Activated CD4-positive, alpha-beta T cell treated with anti-CD3 and anti-CD28 coated beads, Interleukin-2, amount 10 ng/mL, durations not matched to agents 24 days and 14 days (primary cell): ENCODE measurements at places on chromosomes 2 and 18. TPM values are rescaled to one million over a fixed set of nuclear protein-coding genes. Genes with fewer than 3 reads are reported as not detected.
A peak's percentile ranks its signal among the peaks of the same experiment; 100 is the strongest.

DNA sequence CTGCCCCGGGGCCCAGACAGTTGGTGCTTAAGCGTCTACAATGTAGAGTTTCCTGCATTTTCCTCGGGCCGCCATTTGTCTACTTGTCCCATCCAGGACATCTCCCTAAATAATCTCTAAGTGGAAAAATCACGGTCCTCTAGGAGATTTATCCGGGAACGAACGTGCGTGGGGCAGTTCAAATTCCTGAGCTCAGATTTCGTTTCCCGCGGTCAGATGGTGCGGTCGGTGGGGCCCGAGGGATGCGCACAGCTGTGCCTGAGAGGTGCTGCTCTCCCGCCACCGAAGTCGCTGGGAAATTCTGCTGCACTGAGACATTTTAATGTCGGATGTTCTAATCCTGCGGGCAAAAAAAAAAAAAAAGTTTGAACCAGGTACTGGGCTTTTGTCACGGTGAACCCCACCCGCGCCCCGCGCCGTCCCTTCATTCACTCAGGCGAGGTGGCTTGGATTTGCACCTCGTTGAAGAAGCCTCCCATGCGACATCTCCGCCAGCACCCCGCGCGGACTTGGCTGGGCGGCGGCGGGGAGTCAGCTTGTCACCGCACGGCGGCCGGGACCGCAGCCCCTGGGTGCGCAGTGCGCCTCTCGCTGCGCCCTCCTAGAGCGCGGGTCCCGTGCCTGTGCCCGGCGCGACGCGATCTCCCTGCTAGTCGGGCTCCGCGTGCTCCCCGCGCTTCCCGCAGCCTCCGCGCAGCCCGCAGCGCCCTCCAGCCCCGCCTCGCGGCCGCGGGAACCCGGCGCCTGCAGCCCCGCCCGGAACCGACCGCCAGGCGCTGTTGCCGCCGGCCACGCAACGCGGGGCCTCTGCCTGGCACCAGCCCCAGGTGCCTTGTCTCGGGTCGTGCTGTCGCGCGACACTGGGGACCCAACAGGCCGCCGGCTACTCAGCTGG is 191.9 kb upstream of the TCF4 start:
- H3K4me3 ChIP-seq, result peak overlapping the region; percentile 16
- H3K27me3 ChIP-seq, result peaks cover 53% of the 10 kb centered on the region
- H3K36me3 ChIP-seq, result no peaks in the 10 kb centered on the region
- DNase-seq, result peak; percentile 53
- H3K4me1 ChIP-seq, result peaks cover 6% of the 10 kb centered on the region

DNA sequence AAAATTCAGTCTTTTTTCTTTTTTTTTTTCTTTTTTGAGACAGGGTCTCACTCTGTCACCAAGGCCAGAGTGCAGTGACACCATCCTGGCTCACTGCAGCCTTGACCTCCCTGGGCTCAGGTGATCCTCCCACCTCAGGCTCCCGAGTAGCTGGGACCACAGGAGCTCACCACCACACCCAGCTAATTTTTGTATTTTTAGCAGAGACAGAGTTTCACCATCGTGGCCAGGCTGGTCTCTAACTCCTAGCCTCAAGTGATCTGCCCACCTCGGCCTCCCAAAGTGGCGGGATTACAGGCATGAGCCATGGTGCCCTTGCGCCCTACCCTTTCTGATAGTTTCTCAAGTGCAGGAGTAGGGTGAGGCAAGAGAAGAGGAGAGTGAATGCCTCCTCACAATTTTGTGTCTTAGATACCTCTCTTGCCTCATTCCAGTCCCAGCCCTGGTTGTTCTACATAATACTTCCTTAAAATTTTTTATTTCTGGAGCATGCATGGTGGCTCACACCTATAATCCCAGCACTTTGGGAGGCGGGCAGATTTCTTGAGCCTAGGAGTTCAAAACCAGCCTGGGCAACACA is 68.2 kb upstream of the CAB39 start:
- H3K27ac ChIP-seq, result peak overlapping the region; percentile 90
- peak overlapping the region; percentile 28 for H3K4me3 ChIP-seq
- no peak for DNase-seq

- H3K4me3 ChIP-seq, result no peak overlapping the region
- no peaks in the 10 kb centered on the region for H3K27me3 ChIP-seq
- no peak for DNase-seq
- H3K4me1 ChIP-seq, result peaks cover 4% of the 10 kb centered on the region
These were observed 26.9 kb downstream of the RMC1 start for GRCh38 chr18:23530195-23530594.

GRCh38 chr2:75557474-75558133 is 3.1 kb downstream of the EVA1A start:
- peaks cover 43% of the 10 kb centered on the region for H3K27me3 ChIP-seq
- H3K27ac ChIP-seq, result no peak overlapping the region
- peak; percentile 29 for DNase-seq
- H3K4me1 ChIP-seq, result peaks cover 7% of the 10 kb centered on the region

DNA sequence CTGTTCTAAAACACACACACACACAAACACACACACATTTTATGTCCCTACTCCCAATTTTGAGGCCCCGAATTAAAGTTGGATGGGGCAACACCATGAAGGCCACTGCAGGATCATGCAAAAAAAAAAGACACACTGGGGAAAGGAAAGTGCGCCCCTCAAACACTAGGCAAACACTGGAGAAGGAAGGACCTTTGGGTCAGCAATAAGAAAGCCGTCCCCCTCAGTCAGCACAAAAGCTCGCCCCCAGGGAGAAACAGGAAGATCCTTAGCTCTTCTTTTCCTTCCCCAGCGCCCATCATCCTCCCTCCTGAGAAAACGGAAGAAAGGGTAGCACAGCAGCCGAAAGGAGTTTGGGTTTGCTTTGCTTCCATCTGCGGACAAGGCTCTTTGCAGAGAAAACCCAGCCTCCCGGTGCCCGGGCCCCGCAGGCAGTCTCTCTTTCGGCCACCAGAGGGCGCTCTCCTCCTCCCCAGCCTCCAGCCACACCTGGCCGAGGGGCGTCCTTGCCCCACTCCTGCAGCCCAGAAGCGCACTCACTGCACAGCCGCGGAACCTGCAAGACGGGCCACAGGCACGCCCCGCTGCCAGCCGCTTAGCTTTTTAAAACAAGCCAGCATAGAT is 248.5 kb downstream of the CDH20 start:
- H3K27me3 ChIP-seq, result peaks cover 14% of the 10 kb centered on the region
- peaks cover 2% of the 10 kb centered on the region for H3K4me1 ChIP-seq
- H3K4me3 ChIP-seq, result no peak overlapping the region

GRCh38 chr2:15769235-15769634 is 171.1 kb upstream of the MYCN start:
- no peaks in the 10 kb centered on the region for H3K36me3 ChIP-seq
- H3K27me3 ChIP-seq, result no peaks in the 10 kb centered on the region
- H3K4me1 ChIP-seq, result no peaks in the 10 kb centered on the region

GRCh38 chr2:189483571-189483970 is 42.3 kb downstream of the WDR75 start:
- H3K27ac ChIP-seq, result no peak overlapping the region
- DNase-seq, result no peak
- no peak overlapping the region for H3K4me3 ChIP-seq
- no peaks in the 10 kb centered on the region for H3K4me1 ChIP-seq
- H3K36me3 ChIP-seq, result peaks cover 1% of the 10 kb centered on the region

- H3K4me1 ChIP-seq, result no peaks in the 10 kb centered on the region
- H3K27ac ChIP-seq, result no peak overlapping the region
- no peaks in the 10 kb centered on the region for H3K36me3 ChIP-seq
- no peak overlapping the region for H3K4me3 ChIP-seq
- no peak for DNase-seq
- no peaks in the 10 kb centered on the region for H3K27me3 ChIP-seq
These were observed 919.3 kb upstream of the CDH2 start for GRCh38 chr18:29096079-29096770.

- no peaks in the 10 kb centered on the region for H3K36me3 ChIP-seq
- H3K4me1 ChIP-seq, result peaks cover 3% of the 10 kb centered on the region
- H3K27me3 ChIP-seq, result peaks cover 26% of the 10 kb centered on the region
- H3K4me3 ChIP-seq, result no peak overlapping the region
- no peak for DNase-seq
- no peak overlapping the region for H3K27ac ChIP-seq
These were observed 76.2 kb downstream of the KIAA2012 start for GRCh38 chr2:202149155-202149762.

- H3K27ac ChIP-seq, result no peak overlapping the region
- no peaks in the 10 kb centered on the region for H3K4me1 ChIP-seq
- H3K36me3 ChIP-seq, result no peaks in the 10 kb centered on the region
- peaks cover 35% of the 10 kb centered on the region for H3K27me3 ChIP-seq
- no peak for DNase-seq
These were observed 129.8 kb downstream of the MYO3B start for GRCh38 chr2:170307555-170308351.

DNA sequence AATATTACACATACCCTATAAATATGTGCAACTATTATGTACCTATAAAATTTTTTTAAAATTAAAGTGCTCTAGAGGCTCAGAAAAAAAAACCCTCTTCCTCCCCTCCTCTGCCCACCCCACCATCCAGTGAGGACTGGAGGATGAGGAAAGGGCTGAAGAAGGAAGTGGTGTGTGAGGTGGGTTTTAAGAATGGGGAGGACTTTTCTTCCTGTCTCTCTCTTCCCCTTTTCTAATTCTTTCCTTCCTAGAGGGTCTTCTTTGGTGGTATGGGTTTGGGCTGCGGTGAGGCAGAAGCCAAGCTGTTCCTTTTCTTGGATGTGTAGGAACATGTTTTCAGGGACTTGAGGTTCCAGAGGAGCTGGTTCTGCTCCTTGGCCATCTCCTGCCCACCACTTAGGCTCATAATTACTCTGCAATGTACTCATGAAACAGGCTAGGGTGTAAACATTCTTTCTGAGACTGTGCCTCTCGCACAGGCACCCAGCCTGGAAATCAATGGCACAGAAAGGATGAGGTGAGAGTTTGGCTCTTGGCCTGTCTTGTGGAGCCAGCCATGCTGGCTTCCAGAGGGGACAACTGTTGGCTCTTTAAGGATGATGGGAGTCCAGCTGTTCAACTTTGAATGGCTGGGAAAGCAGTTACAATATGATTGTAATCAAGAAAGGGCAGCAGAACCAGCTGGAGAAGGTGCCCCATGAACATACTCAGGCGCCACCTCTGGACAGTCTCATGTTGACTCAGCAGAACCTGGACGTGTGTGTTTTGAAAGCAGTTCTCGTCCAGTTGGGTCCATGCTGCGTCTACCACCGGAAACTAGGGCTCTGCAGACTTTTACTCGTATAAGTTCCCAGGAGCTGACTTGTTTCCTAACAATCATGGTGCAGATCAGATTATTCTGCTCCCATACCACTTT is 38.3 kb downstream of the IL1RL2 start:
- H3K36me3 ChIP-seq, result peaks cover 3% of the 10 kb centered on the region
- H3K27ac ChIP-seq, result peak overlapping the region; percentile 35
- H3K4me1 ChIP-seq, result peaks cover 50% of the 10 kb centered on the region

DNA sequence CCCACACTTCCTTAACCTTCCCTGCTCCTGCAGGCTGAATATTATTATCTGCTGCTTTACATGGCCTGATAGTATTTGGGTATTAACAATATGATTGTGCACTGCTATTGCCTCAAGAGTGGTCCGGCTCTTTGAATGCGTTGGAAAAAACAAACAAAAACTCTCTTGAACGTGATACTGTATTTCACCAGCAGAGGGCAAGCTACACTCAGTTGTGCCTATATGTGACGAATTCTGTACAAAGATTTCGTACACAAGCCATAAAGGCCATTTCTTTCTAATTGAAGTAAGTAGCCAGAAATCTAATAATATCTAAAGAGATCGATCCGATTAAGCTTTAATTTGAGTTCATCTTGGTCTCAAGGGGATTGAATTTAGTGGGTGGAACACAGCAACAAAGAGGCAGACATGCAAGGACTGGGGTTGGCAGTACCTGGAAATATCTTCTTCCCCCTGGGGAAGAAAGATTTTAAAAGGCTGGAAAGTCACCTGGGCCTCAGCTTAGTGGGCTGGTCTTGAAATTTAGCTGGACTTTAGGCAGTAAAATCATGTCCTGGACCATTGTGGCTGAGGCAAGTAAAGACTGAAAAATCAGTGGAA is 49.3 kb upstream of the RAB6D start:
- peak; percentile 82 for DNase-seq
- H3K4me1 ChIP-seq, result peaks cover 9% of the 10 kb centered on the region
- H3K36me3 ChIP-seq, result no peaks in the 10 kb centered on the region
- H3K27ac ChIP-seq, result no peak overlapping the region

DNA sequence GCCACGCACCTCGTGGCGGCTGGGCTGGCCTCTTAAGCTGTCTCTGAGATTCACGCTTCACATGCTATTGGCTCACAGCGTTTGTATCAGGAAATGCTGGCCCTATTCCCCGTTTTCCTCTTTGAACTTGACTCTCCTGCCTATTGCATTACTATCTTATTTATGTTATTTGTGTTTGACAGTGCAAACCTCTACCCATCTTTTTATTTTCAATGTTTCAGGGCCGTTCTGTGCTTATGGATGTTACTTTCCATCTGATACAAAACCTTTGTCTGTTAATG is 149.9 kb upstream of the TWIST2 start:
- H3K27ac ChIP-seq, result no peak overlapping the region
- H3K27me3 ChIP-seq, result no peaks in the 10 kb centered on the region
- peaks cover 2% of the 10 kb centered on the region for H3K4me1 ChIP-seq
- no peak for DNase-seq

The CD28 gene
- total RNA-seq, result 130 and 132 TPM in 2 replicates

The PTPRN gene
- total RNA-seq, result 0.07 TPM in 1 of 2 replicates, not detected in the other

The ABCA12 gene
- total RNA-seq, result not detected in 2 replicates

The SCYGR4 gene
- not detected in 2 replicates for total RNA-seq

The GPR35 gene
- 7.1 and 8.7 TPM in 2 replicates for total RNA-seq

The VIT gene
- total RNA-seq, result not detected in 2 replicates
